A375 (cell line): ENCODE measurements at places on chromosomes 13 and 19. TPM values are rescaled to one million over a fixed set of nuclear protein-coding genes. Genes with fewer than 3 reads are reported as not detected.

Gene PDCD2L
- 30.3 and 35.8 TPM in 2 replicates for total RNA-seq

Gene GRIK5
- 0.16 and 0.23 TPM in 2 replicates for total RNA-seq

Gene SARS2
- total RNA-seq = 44.7 and 46.8 TPM in 2 replicates

Gene LHB
- total RNA-seq = 1.3 TPM in 1 of 2 replicates, not detected in the other

Gene KCNN1
- 1.2 and 2.1 TPM in 2 replicates for total RNA-seq

Gene SPACA4
- total RNA-seq = not detected in 2 replicates

Gene MYH14
- total RNA-seq = 6.8 and 6.9 TPM in 2 replicates

Gene KIR3DL1
- not detected in 2 replicates for total RNA-seq

Gene MAP3K10
- total RNA-seq = 15.7 and 19.6 TPM in 2 replicates

Gene NOTCH3
- 4.5 and 6.7 TPM in 2 replicates for total RNA-seq

Gene ATP12A
- not detected in 2 replicates for total RNA-seq

Gene CCDC70
- total RNA-seq = not detected in 2 replicates

Gene NAPSA
- total RNA-seq = not detected in 2 replicates

Gene LSR
- 3.6 and 4.5 TPM in 2 replicates for total RNA-seq

Gene CLEC11A
- 17.3 and 17.7 TPM in 2 replicates for total RNA-seq

Gene ZFP14
- 2.2 and 3.4 TPM in 2 replicates for total RNA-seq

Gene NUFIP1
- 3.1 and 4.1 TPM in 2 replicates for total RNA-seq

Gene IGFL2
- total RNA-seq = 0.08 TPM in 1 of 2 replicates, not detected in the other

Gene ZNF415
- total RNA-seq = 0.82 and 1.1 TPM in 2 replicates

Gene APOC4
- not detected in 2 replicates for total RNA-seq

Gene GMIP
- 11.4 and 13.6 TPM in 2 replicates for total RNA-seq

Gene C19orf67
- not detected in 2 replicates for total RNA-seq

Gene BRME1
- 3.0 and 5.6 TPM in 2 replicates for total RNA-seq

Gene PSG6
- total RNA-seq = not detected in 2 replicates
